ENCODE measurements at places on chromosomes 7 and 10. TPM values are rescaled to one million over a fixed set of nuclear protein-coding genes. Genes with fewer than 3 reads are reported as not detected.

DNA sequence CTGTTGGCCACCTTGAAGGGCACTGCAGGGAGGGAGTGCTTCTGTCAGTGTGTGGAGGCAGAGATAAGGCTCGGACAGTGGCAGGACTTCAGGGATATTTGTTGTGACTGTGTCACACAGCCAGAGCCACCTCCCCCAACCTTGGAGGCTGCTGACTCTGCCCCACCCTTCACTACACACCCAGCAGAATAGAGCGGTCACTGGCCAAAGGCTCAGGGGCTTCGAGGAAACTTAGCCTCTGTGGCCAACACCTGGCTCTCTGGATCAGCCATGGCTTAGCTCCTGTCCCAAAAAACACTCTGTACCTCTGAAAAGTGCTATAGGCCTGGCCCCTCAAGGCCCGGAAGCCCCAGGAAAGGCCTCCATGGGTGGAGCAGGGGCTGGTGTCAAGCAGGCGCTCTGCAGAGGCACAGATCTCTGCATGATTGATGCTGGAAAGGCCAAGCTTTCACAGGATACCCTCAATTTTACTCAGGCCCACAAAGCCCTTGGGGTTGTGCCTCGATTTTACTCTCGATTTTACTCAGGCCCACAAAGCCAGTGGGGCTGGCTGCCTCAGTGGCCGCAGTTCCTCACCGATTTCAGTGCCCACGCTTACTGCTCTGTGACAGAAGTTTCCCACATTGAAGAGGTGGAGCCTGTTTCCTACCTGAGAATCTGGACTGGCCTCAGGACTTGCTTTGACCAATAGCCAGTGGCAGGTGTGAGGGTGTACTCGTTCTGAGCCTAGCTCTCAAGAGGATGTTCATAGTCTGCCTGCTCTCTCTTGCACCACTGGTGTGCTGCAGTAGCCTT lies 113.2 kb upstream of the GPR26 start:
- no peak for DNase-seq

DNA sequence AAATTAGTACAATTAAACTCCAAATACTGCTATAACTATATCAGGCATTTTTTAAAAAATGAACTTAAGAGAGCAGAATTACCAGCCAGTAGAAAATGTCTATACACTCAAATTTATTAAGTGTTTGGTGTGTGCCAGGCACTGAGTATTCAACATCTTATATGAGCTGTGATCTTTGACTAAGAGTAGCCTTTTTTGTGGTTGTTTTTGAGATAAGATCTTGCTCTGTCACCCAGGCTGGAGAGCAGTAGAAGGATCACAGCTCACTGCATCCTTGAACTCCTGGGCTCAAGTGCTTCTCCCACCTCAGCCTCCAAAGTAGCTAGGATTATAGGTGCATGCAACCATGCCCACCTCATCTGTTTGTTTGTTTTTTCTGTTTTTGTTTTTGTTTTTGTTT lies 102.5 kb upstream of the CELF2 start:
- DNase-seq: no peak

NPFFR1 gene
- total RNA-seq: not detected

ZPBP gene
- total RNA-seq: not detected

GRCh38 chr10:11713963-11714362 lies 28.2 kb upstream of the ECHDC3 start:
- no peak for DNase-seq

DNA sequence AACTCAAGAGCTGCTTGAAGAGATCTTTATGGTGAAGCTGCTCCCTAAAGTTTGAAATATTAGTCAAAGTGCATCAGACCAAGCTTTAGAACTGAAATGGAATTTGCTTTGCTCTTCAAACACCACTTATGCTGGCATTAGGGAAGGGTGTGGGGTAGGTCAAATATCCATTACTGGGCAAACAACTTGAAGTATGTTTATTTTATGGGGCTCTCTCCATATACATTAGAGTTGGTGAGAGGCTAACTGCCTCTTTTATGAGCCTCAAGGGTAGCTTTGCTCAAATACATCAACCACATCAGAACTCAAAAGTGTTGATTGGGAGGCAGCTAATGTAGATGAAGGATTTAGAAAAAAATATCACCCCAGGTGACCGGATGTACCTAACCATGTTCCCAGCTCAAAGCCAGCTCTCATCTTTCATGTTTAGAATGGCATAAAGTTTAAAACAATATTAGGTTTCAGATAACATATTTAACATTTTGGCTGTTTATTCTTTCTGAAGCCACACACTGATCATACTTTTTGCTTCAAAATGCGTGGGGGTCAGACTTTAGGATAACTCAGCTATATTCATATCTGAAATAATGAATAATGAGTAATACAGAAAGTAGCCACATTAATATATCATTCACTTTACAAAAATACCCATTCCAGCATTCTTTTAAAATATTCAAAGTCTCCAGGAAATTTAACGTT lies 318.6 kb downstream of the PTEN start:
- DNase-seq: no peak

- no peak for DNase-seq
Observed at GRCh38 chr10:69475433-69475830, 24.2 kb downstream of the TSPAN15 start.

Measured in CD4-positive, alpha-beta memory T cell (primary cell).